DMS79 (cell line): ENCODE measurements at places on chromosomes 4 and X.

- no peak for DNase-seq
Measured at GRCh38 chrX:16633754-16634153, 16.2 kb upstream of the S100G start.

DNA sequence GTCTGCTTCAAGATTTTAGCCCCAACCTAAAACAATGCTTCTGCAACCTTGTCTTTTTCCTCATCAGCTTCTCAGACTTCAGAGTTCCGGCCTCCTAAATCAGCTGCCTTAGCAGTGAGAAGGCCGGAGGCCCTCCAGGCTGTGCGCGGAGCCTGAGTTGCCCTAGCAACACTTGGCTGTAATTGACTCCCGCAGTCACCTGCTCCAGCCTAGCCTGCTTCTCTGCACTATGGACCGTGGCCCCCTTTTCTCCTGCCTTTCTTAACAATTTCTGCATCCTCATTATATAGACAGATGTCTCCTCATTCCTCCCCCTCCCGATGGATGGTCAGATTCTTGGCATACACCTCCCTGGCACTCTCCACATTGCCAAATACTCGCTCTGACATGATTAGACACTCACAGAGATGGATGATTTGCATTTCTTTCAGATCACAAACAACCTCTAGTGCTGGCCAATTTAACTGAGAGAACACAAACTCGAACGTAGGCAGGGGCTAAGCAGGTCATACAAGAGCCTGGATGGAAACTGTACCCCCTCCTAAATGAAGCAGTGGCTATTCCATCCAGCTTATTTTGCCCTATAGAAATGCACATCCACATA lies 9.5 kb upstream of the HUWE1 start:
- DNase-seq, result peak; percentile 7

DNA sequence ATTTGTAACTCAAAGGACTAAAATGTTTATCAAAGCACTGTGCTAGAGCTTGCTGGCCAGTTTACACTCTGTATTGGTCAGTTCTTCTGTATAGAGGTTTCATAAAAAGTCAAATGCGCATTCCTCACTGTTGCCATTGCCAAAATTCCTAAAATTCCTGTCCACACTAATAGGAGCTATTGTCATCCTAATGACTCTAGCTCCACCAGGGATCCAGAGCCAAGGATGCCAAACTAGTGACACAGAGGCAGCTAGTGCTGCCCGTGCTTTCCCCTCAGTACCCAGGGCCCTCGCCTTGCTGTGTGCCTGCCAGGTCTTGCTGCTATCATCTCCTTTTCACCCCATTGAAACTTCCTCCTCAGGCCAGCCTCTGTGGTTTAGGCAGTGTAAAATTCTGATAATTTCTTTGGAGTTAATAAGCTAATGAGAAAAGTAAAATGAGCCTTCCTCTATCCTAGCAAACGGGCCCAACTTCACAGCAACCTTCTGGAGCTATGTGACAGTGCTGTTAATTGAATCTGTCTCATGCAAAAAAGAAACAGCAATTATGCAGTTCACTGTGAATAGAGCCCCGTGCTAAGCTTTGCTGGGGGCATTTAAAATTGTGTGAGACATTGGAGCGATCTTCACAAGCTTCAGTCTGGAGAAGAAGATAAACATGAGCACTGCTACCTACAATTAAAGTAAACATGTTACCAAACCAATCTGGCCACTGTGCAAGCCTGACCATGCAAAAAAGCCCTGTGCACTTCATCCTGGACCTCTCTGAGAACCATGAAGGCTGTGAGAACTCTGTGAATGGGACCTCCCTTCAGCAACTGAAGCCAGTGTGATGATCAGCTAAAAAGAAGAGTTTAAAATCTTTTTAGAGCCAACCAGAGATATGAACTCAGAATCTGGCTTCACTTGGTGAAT lies 43.1 kb upstream of the FGF2 start:
- DNase-seq, result no peak

DNA sequence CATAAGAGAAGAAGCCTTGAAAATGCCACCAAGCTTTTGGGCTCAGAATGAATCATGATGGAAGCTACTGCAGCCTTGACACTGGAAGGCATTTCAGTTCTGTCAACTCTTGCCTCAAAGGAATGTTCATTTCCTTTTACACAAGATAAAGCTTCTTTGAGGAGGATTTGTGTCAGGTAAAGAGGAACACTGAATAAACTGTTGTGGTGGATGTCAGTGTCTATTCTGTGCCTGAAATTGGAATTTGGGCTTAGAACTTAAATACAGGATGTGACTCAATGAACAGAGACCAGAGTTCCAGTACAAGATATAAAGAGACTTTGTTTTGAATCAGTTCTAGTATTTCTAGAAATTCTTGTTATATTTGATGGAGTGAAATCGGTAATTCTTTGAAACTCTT lies 313.2 kb downstream of the PACRGL start:
- DNase-seq, result no peak

DNA sequence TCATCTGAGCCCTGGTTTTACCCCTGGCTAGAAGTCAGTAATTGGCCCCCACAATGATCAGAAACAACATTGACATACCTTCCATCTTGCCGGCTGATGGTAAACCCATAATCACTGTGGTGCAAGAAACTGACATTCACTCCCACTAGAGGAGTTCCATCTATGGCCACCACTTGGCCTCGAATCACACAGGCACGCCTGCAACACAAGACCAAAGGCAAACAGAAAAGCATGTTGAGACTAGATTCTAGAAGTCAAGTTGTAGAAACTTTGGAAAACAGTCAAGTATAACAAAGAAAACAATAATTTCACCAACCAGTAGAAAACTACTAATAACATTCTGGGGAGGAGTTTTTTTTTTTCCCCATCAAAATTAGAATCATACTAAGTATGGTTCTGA lies 183.4 kb downstream of the SH2D1A start:
- no peak for DNase-seq

- DNase-seq, result no peak
Measured at GRCh38 chr4:189200353-189200752, 740.3 kb upstream of the FRG1 start.

GRCh38 chr4:101258883-101259282 lies 88.4 kb downstream of the PPP3CA start:
- no peak for DNase-seq

- DNase-seq, result no peak
Measured at GRCh38 chr4:61555789-61556188, 355.7 kb downstream of the ADGRL3 start.

- DNase-seq, result no peak
Measured at GRCh38 chrX:20016616-20016945, 25.7 kb upstream of the BCLAF3 start.

GRCh38 chr4:113531572-113531971 lies 230.0 kb downstream of the CAMK2D start:
- DNase-seq, result no peak

- no peak for DNase-seq
Measured at GRCh38 chrX:136781180-136781797, 557 bp upstream of the ARHGEF6 start.

GRCh38 chr4:80007745-80008149 lies 65.3 kb downstream of the ANTXR2 start:
- no peak for DNase-seq

- DNase-seq, result no peak
Measured at GRCh38 chrX:49040376-49040955, 2.7 kb downstream of the TFE3 start.

GRCh38 chr4:20623939-20624338 lies 76.3 kb upstream of the PACRGL start:
- DNase-seq, result no peak

DNA sequence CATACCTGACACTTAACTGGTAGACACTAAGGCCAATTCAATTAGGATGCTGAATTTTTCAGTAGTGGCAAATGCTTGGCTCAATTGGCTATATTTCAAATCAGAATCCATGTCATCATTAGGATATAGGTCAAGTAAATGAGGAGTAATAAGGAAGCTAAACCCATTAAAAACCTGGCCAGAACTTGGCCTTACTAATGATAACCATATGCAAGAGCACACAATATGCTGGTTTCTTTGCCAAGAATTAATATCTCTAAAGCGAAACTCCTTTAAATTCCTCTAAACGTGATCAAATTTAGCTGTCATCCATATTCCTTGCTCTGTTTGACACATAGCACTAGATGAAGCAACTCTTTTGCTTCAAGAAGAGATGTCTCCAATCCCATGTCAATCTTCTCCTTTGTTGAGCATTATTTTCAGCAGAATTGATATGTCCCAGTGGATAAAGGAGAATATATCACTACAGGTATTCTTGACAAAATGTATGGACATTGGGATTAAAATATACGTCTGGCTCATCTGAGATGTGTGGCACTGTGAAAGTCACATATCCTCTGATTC lies 206.1 kb upstream of the ANKRD50 start:
- DNase-seq, result no peak

GRCh38 chrX:9171841-9172463 lies 138.0 kb upstream of the FAM9B start:
- DNase-seq, result no peak

DNA sequence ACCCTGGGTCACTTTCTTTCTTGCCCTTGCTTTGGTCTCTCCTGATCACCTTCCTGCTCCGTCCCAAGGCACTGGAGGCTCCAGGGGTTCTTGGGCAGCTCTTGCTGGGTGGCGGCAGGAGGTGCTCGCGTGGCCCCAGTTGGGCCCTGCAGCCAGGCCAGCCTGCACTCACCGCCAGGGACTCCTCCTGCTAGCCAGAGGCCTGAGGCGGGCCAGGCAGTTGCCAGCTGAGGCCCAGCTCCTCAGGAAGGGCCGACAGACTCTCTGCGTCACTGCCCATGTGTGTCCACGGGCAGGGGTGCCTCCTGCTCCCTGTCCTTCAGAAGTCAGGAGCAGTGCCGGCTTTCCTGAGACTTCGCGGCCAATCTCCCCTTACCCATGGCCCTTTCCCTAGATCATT lies 9.3 kb downstream of the SUV39H1 start:
- no peak for DNase-seq

DNA sequence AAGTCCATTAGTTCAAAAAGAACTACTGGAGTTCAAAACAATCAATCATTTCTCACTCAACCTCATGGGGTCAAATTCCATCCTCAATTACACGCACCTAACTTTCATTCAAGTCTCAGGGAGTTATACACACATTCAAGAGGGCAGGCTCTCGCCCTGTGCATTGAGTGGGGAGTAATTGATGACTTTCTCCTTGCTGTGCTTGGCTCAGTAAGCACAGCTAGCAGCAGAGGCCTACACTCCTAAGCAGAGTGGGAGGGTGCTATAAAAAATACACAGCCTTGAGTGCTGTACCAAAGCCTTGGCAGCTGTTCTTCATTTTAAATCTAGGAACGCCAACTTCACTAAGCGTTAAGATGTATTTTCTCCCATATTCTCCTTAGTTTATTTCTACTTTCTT lies 958.3 kb upstream of the ADGRL3 start:
- no peak for DNase-seq

DNA sequence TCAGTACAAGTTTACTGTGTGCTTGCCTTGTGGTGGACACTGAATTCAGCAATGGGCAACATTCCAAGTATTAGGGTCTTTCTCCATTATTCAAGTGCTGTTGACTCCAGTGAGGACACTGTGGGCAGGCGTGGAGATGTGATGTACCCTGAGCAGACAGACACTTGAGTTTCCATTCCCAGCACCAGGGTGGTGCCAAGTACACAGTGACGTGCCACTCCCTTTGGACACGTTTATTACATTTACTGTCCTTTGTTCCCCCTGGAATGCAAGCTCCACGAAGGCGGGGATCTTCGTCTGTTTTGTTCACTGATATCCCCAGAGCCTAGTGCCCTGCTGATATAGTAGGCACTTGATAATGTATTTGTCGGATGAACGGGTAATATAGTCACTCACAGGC lies 130.6 kb upstream of the STX18 start:
- no peak for DNase-seq

DNA sequence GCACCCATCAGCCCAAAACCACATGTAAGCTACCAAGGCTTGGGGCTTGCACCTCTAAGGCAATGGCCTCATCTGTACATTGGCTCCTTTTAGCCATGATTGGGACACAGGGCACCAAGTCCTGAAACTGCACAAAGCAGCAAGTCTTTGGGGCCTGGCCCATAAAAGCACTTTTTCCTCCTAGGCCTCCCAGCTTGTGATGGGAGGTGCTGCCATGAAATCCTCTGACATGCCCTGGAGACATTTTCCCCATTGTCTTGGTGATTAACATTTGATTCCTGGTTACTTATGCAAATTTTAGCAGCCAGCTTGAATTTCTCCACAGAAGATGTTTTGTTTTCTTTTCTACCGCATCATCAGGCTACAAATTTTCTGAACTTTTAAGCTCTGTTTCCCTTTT lies 58.5 kb upstream of the PABPC4L start:
- DNase-seq, result no peak

GRCh38 chrX:78753571-78753970 lies 6.1 kb downstream of the LPAR4 start:
- no peak for DNase-seq

GRCh38 chr4:181960384-181960783 lies 282.8 kb upstream of the TENM3 start:
- no peak for DNase-seq
